ENCODE measurements at places on chromosomes 1 and 21.

- no peak for DNase-seq
Observed at GRCh38 chr1:75426688-75427087, 184.2 kb downstream of the SLC44A5 start.

GRCh38 chr1:39061951-39062350 is 35.8 kb downstream of the NDUFS5 start:
- no peak for DNase-seq

DNA sequence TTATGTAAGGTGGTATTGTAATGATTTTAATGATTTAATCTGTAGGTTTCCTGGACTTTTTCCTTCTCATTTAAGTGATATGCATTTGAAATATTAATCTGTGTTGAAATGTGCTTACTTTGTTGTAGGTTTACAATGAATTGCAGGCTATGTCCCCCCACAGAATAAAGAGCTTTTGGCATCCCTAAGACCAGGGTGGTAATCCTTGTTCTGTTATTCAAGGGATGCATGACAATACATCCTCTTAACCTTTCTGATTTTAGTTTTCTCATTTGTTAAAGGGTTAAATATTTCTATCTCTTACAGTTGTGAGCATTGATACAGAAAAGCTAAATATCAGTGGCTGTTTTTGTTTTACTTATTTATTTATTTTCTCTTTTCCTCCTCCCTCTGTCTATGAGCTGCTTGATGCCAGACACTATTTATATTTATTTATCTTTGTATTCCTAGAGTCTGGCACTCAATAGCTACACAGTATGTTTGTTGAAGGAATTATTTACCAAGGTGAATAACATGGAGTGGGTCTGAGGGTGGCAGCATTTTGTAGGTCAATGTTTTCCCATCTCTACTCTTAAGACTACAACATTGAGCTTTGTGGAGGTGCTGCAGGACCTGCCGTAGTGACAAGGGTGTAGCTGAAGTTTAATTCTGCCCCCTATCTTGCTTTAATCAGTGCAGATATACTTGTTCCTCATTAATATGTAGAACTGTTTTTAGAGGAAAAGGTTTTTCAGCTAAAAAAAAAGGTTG is 19.9 kb upstream of the ADGRL2 start:
- no peak for DNase-seq

DNA sequence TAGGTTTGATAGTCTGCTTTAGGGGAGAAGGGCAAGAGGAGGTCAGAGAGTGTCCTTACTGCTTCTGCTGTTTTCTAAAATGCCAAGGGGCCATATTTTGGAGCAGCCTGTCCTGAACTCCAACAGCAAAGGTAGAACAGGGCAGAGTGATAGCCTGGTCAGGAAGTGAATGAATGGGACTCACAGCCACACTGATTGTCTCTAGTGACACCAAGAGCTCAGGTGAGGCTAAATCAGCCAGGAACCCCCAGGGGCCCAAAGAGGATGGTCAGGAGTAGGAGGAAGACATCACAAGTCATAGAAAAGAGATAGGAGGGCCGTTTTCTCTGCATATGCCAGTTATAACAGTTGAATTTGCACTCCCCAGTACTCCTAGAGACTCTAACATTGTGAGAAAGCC is 97.4 kb upstream of the DUSP10 start:
- DNase-seq: no peak

DNA sequence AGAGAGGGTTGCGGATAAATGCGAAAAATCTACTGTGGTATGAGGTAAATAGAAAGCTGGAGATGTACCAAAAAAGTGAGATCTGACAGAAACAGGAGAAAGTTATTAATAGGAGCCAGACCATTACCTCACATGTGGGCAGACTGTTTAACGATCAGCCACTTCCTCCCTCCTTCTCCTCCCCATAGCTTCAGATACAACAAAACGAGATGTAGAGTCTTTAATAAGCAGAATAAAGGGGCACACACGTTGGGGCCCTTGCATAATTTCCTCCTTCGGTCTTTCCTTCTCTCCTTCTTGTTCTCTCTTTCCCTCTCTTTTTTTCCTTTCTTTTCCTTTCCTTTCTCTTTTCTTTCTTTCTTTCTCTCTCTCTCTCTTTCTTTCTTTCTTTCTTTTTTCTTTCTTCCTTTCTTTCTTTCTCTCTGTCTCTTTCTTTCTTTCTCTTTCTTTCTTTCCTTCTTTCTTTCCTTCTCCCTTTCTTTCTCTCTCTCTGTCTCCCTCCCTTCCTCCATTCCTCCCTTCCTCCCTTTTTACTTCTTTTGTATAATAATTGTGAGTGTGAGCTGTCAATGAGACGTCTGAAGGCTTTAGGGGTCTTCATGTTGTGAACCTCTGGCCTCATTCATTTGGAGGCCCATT is 242.1 kb downstream of the GRIK1 start:
- DNase-seq: no peak

DNA sequence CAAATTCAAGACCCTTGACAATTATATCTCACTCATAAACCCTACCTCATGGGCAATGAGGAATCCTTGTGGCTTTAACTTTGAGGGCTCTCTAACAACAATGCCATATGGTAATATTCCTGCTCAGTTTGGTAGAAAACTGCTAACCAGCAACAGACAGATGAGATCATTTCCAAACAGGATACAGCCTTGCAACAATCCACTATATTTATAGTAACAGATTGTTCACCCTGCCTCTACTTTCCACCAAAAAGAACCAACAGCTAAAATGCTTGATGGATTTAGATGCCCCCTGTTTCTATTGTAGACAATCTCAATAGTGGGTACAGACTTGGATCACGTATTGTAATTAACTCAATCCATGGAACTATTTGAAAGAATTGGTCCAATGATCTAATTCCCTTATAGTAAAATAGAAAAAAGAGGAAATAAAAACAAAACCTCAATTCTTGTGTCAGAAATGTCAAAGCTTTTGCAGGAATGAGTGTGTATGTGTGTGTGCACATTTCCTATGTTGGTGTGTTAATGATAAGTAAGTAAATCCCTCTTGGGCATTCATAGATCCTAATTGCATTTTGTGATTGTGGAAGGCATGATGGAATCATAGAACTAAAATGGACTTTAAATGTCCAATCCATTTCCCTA is 100.0 kb upstream of the EDEM3 start:
- DNase-seq: no peak

- peak; percentile 3 for DNase-seq
Observed at GRCh38 chr1:19752083-19752696, 47.5 kb downstream of the TMCO4 start.

DNA sequence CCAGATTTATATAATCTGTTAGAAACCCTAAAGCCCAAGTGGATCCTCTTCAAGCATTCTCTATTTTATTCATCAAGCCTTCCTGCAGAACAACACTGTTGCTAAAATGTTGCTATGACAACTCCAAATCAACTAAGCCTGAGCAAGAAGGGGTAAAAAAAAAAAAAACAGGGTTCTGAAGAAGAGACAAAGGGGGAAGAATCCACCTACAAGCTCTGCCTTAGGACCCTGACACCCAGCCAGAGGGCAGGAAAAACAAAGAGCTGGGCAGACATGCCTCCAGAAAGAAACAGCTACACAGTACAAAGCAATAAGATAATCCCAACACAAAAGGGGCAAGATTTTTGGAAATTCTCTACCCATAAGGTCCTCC is 1.3 kb downstream of the USF1 start:
- no peak for DNase-seq

- DNase-seq: no peak
Observed at GRCh38 chr1:116686723-116687352, 19.3 kb upstream of the IGSF3 start.
